ENCODE measurements at places on chromosomes 2 and 18. TPM values are rescaled to one million over a fixed set of nuclear protein-coding genes. Genes with fewer than 3 reads are reported as not detected.
A peak's percentile ranks its signal among the peaks of the same experiment; 100 is the strongest.

OSBPL1A gene
- 6.7 TPM for polyA plus RNA-seq

GRCh38 chr2:241315879-241316631 lies at the start of gene SEPTIN2:
SEPTIN2 (plus strand) TSS chr2:241315925; CDS start chr2:241324233, 8,308 bp downstream.
- DNase-seq = peak; percentile 98

KCNG2 gene
- 0.22 TPM for polyA plus RNA-seq

DNA sequence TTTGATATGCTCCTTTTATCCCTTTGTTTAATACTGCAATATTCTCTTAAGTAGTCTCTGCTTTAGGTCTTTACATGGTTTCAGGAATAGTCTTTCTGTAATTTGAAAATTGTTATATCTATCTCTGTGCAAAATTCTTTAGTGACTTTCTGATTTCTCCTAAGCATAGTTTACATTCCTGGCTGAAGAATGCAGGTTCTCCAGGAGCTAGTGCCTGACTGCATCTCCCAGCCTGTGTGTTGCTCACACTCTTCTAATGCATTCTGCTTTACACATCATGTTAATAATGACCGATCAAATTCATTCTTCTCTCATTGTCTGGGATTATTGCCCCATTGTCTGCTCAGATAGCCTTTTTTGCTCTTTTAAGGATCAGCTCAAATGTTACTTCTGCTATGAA lies 1349.2 kb downstream of the DSC3 start:
- DNase-seq = no peak

- no peak for DNase-seq
Observed at GRCh38 chr18:72762515-72763122, 105.2 kb downstream of the NETO1 start.

DNA sequence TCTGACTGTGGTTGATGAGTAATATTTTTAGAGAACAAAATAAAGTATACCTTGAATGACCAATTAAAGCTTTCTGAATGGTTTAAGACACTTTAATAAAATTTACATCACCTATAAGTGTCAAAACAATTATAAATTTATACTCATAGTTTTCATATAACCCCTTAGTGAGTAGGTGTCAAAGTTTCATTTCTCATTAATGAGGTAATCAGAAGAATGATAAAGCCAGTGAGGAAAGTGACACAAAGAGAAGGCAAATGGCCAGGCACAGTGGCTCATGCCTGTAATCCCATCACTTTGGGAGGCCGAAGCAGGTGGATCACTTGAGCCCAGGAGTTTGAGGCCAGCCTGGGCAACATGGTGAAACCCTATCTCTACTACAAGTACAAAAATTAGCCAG lies 60.8 kb upstream of the CTLA4 start:
- DNase-seq = no peak

GRCh38 chr2:182097571-182098164 lies 112.0 kb downstream of the PPP1R1C start:
- no peak for DNase-seq

DNA sequence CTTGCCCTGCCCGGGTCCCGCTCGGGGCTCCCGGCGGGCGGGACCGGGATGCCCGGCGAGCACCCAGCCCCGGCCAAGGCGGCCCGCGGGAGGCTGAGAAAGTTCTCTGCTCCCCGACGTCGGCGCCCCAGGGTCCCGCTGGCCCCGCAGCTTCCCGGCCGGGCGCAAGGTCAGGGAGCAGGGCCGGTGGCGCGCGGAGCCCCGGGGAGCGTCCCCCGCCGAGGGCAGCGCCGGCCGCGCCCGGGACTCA lies 331 bp downstream of the SERPINE2 start:
- DNase-seq = no peak

UGT1A1 gene
- not detected for polyA plus RNA-seq

DNA sequence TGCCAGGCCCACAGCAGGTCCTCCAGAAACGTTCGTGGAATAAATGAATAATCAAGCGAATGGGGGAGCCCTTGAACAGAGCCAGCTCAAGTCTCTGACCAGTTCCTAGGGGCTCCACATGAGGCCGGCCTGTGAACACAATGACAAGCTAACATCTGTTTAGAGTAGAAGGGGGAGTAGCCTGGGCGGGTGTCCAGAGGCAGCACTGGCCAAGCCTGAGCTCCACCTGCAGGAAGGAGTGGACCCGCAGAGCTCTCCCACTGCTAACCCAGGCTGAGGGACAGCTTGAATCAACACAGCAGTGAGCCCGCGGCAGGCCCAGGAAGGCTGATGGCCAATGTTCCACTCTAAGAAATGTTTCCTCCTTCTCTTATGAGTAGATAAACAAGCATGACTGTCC lies 234.8 kb upstream of the RAB6C start:
- DNase-seq = peak; percentile 45

CACNB4 gene
- polyA plus RNA-seq = 0.14 TPM

REG1A gene
- polyA plus RNA-seq = 4.6 TPM

DNA sequence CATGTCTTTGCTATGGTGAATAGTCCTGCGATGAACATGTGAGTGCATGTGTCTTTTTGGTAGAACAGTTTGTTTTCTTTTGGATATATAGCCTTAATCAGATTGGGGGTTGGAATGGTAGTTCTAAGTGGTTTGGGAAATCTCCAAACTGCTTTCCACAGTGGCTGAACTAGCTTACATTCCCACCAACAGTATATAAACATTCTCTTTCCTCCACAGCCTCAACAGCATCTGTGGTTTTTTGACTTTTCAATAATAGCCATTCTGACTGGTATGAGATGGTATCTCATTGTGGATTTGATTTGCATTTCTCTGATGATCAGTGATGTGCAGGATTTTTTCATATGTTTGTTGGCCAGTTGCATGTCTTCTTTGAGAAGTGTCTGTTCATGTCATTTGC lies 112.2 kb upstream of the SESTD1 start:
- DNase-seq = no peak

GRCh38 chr2:45283764-45284620 lies 274.7 kb upstream of the SIX2 start:
- DNase-seq = no peak

DNA sequence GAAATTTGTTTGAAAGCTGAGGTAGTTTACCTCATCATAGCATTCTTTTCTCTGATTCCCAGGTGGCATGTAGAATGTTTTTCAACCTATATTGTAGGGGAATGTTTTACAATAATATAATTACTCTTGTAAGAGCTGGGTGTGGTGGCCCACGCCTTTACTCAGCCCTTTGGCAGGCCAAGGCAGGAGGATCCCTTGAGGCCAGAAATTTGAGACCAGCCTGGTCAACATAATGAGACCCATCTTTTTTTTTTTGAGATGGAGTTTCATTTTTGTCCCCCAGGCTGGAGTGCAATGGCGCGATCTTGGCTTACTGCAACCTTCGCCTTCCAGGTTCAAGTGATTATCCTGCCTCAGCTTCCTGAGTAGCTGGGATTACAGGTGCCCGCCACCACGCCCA lies 3.6 kb downstream of the USP39 start:
- DNase-seq = no peak

DNA sequence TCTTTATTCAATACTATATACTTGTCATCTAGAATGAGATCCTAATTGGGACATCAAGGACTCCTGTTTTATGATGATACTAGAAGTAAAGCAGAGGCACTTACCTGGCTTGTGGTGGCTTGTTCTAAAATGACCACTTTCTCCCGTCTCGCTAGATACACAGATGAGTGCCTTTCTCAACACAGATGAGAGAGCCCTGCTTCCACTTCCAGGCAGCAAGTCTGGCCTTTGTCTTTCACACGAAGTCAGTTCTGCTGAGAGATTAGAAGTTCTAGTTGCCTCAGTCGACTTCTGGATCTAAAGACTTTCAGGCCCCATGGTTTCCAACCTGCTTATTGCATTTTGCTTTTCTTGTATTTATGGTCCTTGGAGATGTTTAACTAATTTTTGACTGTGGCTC lies 70.3 kb downstream of the PPP1R1C start:
- DNase-seq = no peak

GRCh38 chr2:191866675-191867506 lies 20.0 kb upstream of the CAVIN2 start:
- no peak for DNase-seq

- DNase-seq = no peak
Observed at GRCh38 chr2:64522843-64523428, 1.2 kb upstream of the AFTPH start.

MOGAT1 gene
- 0.06 TPM for polyA plus RNA-seq
